ENCODE measurements at places on chromosomes 3 and 15. TPM values are rescaled to one million over a fixed set of nuclear protein-coding genes. Genes with fewer than 3 reads are reported as not detected.

DNA sequence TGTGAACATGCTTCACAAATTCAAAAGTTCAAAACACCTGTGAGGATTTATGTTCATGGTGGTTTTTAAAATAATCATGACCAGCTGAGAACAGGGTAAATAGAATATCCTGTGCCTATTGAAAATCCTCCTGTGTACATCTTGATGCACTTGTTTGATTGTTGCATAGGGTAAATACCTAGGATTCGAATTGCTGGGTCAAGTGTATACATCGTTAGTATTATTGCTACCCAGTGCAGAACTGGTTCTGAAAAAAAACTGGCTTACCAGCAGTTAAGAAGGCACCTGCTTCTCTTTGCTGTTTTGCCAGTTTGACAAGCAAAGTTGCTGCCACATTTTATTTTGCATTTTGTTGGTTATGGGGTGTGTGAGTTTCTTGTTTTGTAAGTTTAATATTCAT, 272.6 kb downstream of the CLSTN2 start:
- H3K27me3 ChIP-seq, result no peaks in the 10 kb centered on the region
- no peak overlapping the region for H3K27ac ChIP-seq
- H3K36me3 ChIP-seq, result no peaks in the 10 kb centered on the region
- no peak overlapping the region for H3K4me3 ChIP-seq

DNA sequence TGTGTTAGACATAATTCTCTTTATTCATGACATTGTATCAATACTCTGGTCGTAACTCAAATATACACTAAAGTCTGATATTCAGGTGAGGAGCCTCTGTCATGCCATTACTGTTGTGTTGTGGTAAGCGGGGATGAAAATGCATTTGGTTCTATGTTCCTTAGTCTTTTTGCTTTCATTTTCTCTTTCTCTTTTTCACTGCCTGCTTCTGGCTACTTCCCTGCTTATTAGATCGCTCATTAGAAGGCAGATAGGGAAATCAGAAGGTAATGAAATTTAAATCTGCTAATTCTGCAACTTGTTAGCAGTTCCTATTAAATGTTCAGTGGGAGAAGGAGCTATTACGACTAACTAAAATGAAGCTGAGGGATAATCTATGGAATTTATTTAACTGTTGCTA, 345.0 kb downstream of the GRM7 start:
- H3K27me3 ChIP-seq, result no peaks in the 10 kb centered on the region
- H3K4me3 ChIP-seq, result no peak overlapping the region
- no peak for DNase-seq

Gene MESP2
- total RNA-seq, result not detected

DNA sequence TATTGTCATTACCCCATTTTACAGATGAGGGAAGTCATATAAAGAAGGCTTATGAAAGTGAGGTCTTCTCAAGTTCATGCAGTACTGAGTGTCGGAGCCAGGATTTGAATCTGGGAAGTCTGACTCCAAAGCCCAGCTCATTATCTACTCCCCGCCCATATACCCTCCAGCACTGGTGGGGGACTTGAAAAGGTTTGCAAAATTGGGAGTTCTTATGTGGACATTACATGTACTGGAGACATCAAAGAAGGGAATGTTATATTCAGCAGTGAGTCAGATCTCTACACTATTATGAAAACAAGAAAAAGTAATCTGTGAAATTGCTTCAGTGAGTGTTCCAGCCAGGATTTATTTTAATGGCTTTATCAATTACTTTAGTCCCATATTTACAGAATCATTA, 185.2 kb upstream of the CADPS start:
- DNase-seq, result no peak
- no peak overlapping the region for H3K27ac ChIP-seq
- H3K27me3 ChIP-seq, result no peaks in the 10 kb centered on the region
- no peaks in the 10 kb centered on the region for H3K4me1 ChIP-seq
- no peak overlapping the region for H3K4me3 ChIP-seq
- H3K36me3 ChIP-seq, result no peaks in the 10 kb centered on the region

DNA sequence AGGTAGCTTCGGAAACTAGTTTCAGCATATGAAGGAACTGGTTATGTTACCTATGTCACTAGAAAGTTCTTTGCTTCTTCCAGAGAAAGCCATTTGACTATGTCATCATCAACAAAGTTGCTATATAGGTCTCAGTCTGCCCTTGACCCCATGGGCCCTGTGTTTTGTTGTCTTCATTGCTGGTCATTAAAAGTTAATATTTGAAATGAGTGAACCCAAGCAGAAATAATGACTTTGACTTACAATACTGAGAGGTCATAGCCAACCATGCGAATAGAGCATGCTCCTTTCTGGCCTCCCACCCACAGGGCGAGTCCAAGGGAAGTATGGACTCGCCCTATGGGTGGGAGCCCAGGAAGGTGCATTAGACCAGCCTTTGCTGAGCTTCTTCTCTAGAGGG, 40.9 kb downstream of the APH1B start:
- H3K27ac ChIP-seq, result no peak overlapping the region
- no peaks in the 10 kb centered on the region for H3K36me3 ChIP-seq
- no peaks in the 10 kb centered on the region for H3K27me3 ChIP-seq

DNA sequence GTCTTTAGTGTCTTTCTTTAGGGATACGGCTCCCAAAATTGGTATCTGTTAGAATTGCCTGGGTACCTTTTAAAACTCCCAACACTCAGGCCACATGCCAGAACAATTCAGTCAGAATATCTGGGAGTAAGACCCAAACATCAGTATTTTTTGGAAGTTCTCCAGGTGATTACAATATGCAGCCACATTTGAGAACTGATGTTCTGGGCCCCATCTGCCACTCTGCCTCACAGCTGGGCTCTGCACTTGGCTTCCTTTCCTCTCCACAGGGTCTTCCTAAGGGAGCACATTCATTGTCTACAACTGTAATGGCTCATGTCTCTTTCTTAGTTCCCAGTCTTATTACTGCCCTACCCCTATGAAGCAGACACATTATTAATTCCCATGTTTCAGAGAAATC, 394.5 kb downstream of the MFSD1 start:
- H3K4me3 ChIP-seq, result no peak overlapping the region
- DNase-seq, result no peak
- no peaks in the 10 kb centered on the region for H3K4me1 ChIP-seq
- no peaks in the 10 kb centered on the region for H3K27me3 ChIP-seq
- H3K36me3 ChIP-seq, result no peaks in the 10 kb centered on the region
- no peak overlapping the region for H3K27ac ChIP-seq

Gene PRSS50
- total RNA-seq, result 0.12 TPM

DNA sequence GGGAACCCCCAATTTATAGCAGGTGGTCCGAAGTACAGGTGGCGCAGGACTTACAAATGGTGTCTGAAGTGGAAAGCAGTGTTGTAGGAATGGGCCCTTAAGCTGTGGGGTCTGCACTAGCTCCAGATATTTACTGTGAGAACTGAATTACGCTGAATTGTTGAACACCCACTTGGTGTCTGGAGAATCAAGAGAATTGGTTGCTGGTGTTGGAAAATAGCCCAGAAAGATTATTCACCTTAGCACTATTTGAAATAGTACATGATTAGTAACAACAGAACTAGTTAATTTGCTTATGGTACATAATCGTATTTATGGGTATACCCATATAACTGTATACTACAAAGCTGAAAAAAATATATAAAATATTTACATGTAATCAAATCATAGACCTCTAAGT, 64.8 kb downstream of the ADAM10 start:
- H3K27me3 ChIP-seq, result no peaks in the 10 kb centered on the region
- peaks cover 7% of the 10 kb centered on the region for H3K4me1 ChIP-seq
- DNase-seq, result no peak

Gene PYDC2
- not detected for total RNA-seq

GRCh38 chr3:5023777-5024346, 44.6 kb downstream of the BHLHE40 start:
- H3K27me3 ChIP-seq, result no peaks in the 10 kb centered on the region
- no peaks in the 10 kb centered on the region for H3K36me3 ChIP-seq
- peak overlapping the region; percentile 35 for H3K27ac ChIP-seq
- no peak for DNase-seq
- H3K4me3 ChIP-seq, result no peak overlapping the region

- H3K27me3 ChIP-seq, result no peaks in the 10 kb centered on the region
- no peak overlapping the region for H3K27ac ChIP-seq
- no peaks in the 10 kb centered on the region for H3K4me1 ChIP-seq
- no peak for DNase-seq
Observed at GRCh38 chr3:145357453-145357852, 803.5 kb downstream of the PLOD2 start.

- peak overlapping the region; percentile 98 for H3K27ac ChIP-seq
- peaks cover under 1% of the 10 kb centered on the region for H3K27me3 ChIP-seq
- peaks cover 22% of the 10 kb centered on the region for H3K4me1 ChIP-seq
- no peaks in the 10 kb centered on the region for H3K36me3 ChIP-seq
Observed at GRCh38 chr15:67840749-67841512, 1.1 kb upstream of the RNU6-1 start.

DNA sequence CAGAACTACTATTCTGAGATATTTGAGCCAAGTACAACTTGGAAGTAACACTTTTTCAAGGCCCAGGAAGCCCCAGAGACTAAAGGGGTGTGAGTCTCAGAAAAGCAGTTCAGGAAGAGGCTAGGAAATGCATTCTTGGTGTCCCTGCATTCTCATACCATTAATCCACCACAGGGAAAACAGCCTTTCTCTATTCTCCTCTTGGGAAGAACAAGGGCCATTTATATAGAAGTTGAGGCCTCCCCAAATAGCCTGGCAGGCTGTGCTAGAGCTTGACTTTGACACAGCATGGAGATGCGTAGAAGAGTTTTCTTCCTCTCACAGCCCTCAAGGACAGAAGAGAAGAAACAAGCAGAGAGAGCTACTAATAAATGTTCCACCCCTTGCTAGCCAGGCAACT, 5.5 kb upstream of the NR2C2 start:
- H3K4me3 ChIP-seq, result no peak overlapping the region
- H3K27me3 ChIP-seq, result no peaks in the 10 kb centered on the region
- no peak overlapping the region for H3K27ac ChIP-seq
- DNase-seq, result no peak

DNA sequence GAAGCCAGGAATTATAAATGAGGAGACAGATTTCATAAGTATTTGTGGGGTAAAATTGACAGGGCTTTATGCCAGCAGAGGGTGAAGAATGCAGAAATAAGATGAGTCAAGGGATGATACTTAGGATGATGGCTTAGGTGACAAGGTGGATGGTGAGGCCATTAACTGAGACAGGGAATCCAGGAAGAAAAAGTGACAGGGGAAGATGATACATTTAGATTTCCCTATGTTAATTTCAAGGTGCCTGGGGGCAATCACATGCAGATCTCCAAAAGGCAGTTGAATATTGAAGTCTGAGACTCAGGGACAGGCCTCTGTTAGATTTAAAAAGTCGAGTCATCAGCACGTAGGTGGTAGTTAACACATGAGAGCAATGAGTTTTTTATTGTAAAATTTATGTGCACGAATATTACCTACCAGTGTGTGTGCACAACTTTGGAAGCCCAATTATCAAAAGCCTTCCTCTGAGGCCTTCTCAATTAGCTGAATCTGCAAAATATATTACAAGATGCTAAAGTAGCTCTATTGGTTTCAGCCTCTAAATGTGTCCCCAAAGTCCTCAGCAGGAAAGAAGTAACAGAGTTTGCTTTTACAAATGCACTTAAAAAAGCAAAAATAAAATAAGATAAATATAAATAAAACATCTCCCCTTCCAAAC, 67.9 kb upstream of the CHL1 start:
- H3K4me3 ChIP-seq, result no peak overlapping the region
- H3K27ac ChIP-seq, result no peak overlapping the region
- no peaks in the 10 kb centered on the region for H3K36me3 ChIP-seq
- H3K4me1 ChIP-seq, result no peaks in the 10 kb centered on the region
- no peaks in the 10 kb centered on the region for H3K27me3 ChIP-seq
- no peak for DNase-seq

Gene PPP1R14D
- total RNA-seq, result not detected

- no peak for DNase-seq
- no peak overlapping the region for H3K4me3 ChIP-seq
- no peaks in the 10 kb centered on the region for H3K36me3 ChIP-seq
- H3K4me1 ChIP-seq, result peaks cover 9% of the 10 kb centered on the region
Observed at GRCh38 chr3:53850895-53851294, 4.5 kb downstream of the IL17RB start.

Gene NANOGP8
- total RNA-seq, result 0.39 TPM

- H3K36me3 ChIP-seq, result peaks cover 40% of the 10 kb centered on the region
- no peak overlapping the region for H3K4me3 ChIP-seq
- H3K4me1 ChIP-seq, result peaks cover 5% of the 10 kb centered on the region
- no peak overlapping the region for H3K27ac ChIP-seq
- DNase-seq, result no peak
Observed at GRCh38 chr3:10283638-10284037, 9.1 kb downstream of the GHRL start.

GRCh38 chr3:132628157-132628556, 31.1 kb downstream of the ACKR4 start:
- no peaks in the 10 kb centered on the region for H3K4me1 ChIP-seq
- no peak for DNase-seq
- peaks cover 34% of the 10 kb centered on the region for H3K36me3 ChIP-seq
- no peaks in the 10 kb centered on the region for H3K27me3 ChIP-seq

GRCh38 chr3:54845551-54845950, 82.3 kb downstream of the LRTM1 start:
- no peaks in the 10 kb centered on the region for H3K27me3 ChIP-seq
- H3K27ac ChIP-seq, result no peak overlapping the region
- H3K4me3 ChIP-seq, result no peak overlapping the region
- no peaks in the 10 kb centered on the region for H3K4me1 ChIP-seq

- H3K27ac ChIP-seq, result peak overlapping the region; percentile 45
- no peak overlapping the region for H3K4me3 ChIP-seq
- no peaks in the 10 kb centered on the region for H3K27me3 ChIP-seq
- no peak for DNase-seq
- no peaks in the 10 kb centered on the region for H3K36me3 ChIP-seq
- H3K4me1 ChIP-seq, result peaks cover 16% of the 10 kb centered on the region
Observed at GRCh38 chr3:37680401-37680800, 181.3 kb upstream of the CTDSPL start.

- peaks cover 6% of the 10 kb centered on the region for H3K36me3 ChIP-seq
- no peak overlapping the region for H3K4me3 ChIP-seq
- no peaks in the 10 kb centered on the region for H3K27me3 ChIP-seq
- H3K4me1 ChIP-seq, result peaks cover 85% of the 10 kb centered on the region
- H3K27ac ChIP-seq, result peak overlapping the region; percentile 79
Observed at GRCh38 chr3:50625231-50626182, 8.6 kb downstream of the MAPKAPK3 start.

DNA sequence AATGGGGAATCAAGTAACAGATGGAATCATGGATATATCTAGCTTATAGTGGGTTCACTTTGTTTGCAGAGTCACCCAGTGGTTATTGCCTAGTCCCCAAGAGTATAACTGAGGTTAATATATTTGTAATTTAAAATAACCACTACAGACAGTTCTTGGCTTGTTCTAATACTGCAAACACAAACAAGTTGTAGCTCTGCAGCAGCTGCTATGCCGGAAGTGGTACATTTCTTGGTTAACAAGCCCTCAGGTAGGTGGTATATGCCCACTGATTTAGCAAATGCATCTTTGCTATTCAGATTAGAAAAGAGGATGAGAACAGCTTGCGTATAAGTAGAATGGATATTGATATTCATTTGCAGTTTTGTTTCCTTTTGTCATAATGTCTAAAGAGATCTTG, 984.2 kb downstream of the SQOR start:
- no peak for DNase-seq
- no peaks in the 10 kb centered on the region for H3K27me3 ChIP-seq
- no peak overlapping the region for H3K4me3 ChIP-seq
- H3K4me1 ChIP-seq, result no peaks in the 10 kb centered on the region
- no peaks in the 10 kb centered on the region for H3K36me3 ChIP-seq
